ENCODE measurements at places on chromosomes 1 and 21.

GRCh38 chr1:226987623-226988333, 47.7 kb downstream of the COQ8A start:
- DNase-seq = no peak

- no peak for DNase-seq
Measured at GRCh38 chr1:244221991-244222390, 170.9 kb downstream of the ZBTB18 start.

DNA sequence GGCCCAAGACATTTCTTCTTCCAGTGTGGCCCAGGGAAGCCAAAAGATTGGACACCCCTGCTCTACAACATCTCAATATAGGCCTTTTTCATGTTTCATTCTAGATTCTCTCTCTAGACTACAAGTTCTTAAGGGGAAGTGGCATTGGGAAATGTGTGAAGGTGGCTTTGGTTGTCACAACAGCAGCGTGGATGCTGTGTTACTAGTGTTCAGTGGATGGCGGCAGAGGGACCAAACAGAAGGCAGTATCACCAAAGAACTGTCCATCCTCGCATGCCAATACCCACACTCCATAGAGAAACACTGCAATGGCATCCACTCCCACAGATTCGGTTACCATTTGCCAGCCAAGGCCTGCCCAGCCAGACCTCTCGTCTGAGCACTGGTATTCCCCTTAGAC, 24.3 kb upstream of the IFNAR2 start:
- DNase-seq = no peak

GRCh38 chr1:218547957-218548730, 203.0 kb downstream of the TGFB2 start:
- DNase-seq = no peak

DNA sequence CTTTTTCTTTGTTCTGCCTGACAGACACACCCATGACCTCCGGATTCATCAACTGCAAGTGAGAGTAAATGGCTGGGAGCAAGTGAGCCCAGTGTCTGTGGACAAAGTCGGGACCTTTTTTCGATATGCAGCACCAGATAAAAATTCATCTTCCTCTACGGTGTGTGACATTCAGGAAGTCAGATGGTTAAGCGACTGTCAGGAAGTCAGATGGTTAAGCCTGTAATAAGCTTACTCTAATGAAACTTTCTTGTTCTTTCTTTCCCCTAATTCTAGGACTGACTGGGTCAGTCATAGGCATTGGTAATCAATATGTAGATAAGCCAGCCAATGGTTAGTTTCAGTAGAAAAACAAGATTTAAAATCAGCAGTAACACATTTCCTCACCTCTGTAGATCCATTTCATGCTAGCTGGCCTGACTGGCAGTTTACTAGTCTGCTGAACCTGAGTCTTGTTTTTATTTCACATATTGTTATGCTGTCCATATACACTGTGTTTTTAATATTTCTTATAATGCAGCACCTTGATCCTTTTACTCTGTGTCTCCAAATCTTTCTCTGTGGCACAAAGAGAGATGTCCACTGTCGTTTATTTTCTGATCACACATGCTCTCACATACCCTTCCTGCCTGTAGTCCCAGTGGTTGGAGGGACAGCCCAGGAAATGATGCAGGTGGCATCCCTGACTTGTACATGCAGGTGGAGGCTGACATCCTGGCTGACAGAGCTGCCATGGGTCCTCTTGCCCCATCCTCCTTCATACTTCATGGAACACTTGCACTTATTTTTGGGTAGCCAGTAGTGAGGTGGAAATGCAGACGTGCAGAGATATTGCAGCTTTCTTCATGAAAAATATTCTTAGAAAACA, 115.8 kb downstream of the VPS13D start:
- DNase-seq = no peak

- no peak for DNase-seq
Measured at GRCh38 chr1:224014330-224014649, 99.6 kb upstream of the FBXO28 start.

DNA sequence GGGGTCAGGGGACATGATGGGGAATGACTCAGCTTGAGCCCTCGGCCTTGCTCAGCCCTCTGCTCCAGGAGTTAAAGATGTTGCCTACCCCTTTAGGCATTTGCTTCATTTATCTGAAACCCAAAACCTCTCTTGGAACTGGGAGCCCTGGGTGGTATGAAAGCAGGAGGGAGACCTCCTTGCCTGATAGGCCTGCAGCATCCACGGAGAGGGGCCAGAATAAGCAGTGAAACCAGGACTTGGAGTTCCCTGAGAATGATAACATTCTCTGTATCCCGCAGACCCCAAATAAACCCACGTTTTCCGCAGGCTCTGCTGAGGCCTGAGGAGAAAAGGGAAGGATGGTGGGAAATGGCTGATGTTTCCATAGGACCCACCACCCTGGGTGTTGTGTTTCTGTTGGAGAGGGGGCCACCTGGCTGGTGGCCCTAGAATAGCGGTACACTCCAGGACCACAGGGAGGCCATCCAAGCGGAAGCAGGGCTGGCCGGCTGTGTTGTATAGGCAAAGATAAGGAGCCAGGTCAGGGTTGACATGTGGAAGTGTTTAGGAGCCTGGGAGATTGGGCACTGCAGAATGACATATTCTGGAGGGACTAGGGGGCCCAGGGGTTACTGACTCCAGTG, 77.4 kb downstream of the FOXD2 start:
- DNase-seq = no peak

DNA sequence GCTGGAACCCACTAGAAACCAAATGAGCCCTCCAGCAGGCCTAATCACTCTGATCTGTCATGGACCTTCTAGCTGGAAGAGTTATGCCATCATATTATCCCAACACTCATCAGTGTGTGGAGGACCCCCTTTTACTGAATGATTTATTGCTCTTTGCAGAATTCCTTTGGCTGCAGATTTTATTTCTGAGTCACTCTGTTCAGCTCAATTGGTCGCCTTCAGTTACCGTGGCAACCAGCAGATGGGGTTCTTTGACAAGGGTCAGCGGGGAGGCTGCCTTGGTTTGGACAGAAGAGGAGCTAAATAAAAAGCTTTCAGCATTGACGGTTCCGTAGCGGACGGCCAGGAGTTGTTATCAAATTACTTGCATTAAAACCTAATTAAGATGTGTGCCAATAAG, 220.1 kb downstream of the SDCCAG8 start:
- peak; percentile 74 for DNase-seq

DNA sequence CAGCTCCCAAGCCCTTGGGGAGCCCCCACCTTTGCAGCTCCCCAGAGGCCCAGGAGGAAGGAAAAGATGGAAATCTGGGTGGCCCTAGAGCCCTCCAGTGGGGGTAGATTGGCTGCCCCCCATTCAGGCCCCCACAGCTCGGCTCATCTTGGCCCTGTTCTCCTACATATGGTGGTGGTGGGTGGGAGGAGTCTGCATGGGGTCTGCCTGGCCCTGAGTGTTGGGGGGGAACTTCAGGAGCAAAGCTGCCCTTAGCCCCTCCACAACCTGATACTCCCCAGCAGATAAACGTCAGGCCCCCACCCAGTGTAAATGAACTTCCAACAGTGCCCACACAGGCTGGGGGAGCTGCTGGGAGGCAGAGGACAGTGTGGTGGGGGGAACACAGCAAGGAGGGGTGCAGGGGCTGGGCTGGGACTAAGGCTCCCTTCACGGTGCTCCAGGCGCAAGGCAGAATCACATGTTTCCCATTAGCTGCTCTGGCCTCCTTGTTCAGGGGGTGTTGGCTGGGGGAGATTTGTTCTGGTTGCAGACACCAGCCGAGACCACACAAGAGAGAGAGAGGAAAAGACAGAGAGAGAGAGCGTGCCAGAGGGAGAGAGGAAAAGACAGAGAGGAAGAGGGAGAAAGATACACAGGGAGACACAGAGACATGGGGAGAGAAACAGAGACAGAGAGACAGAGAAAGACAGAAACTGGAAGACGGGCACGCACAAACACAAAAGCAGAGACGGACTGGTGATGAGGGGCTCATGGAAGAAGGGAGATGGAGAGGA, 42.6 kb downstream of the AHDC1 start:
- no peak for DNase-seq

GRCh38 chr1:217089361-217090014, 366.3 kb upstream of the ESRRG start:
- peak; percentile 60 for DNase-seq

DNA sequence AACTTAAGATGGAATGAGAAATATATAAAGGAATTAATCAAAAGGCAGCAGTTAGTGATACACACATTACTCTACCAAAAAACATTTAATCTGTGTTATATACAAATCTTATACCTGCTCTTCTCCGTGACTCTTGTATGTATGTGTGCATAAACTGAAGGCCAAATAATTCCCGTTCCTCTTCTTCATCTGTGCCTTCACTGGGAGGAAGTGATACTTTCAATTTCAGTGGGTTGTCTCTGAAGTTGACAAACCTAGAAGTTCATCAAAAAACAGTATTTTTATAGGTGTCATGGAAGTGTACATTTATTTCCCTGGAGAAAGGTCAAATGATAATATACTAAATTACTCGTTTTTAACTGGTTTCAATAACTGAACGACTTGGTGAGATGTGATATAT, 19.3 kb downstream of the TRMT13 start:
- DNase-seq = no peak

- DNase-seq = no peak
Measured at GRCh38 chr1:171265686-171266085, 17.4 kb downstream of the FMO1 start.

DNA sequence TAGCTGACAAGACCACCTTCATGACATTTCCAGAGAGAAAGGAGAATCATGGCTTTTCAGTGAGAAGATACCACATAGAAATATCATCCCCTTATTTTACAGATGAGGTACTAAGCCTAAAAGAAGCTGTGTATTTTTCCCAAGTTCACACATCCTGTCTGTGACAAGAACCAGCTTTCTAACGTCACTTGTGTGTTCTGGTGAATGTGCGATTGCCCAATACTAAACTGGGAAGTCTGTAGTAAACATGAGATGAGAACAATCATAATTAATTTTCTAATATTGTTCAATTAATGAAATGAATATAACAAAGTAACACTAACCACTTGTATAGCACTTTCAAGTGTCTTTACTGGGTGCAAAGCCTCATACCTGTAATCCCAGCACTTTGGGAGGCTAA, 46.0 kb downstream of the PTGER3 start:
- no peak for DNase-seq

- no peak for DNase-seq
Measured at GRCh38 chr1:54857746-54858561, 29.0 kb downstream of the DHCR24 start.

DNA sequence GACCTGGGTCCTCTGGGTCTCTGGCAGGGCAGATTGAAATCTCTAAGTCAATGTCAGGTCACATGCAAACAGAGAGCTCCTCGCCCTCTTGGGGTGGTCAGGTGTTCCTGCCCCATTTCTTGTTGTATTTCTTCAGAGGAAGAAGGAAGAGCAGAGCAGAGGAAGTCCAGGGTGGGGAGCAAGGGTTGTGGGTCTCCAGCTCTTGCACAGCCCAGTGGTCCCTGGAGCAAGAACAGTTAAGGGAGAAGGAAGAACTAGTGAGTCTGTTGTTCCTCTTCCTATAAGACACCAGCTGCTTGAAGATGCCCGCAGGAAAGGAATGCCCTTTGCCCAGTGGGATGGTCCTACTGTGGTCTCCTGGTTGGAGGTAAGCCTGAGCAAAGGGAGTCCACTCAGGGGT, 26.3 kb downstream of the MYOG start:
- DNase-seq = no peak

GRCh38 chr21:33212159-33212851, 17.4 kb upstream of the IFNAR2 start:
- no peak for DNase-seq

DNA sequence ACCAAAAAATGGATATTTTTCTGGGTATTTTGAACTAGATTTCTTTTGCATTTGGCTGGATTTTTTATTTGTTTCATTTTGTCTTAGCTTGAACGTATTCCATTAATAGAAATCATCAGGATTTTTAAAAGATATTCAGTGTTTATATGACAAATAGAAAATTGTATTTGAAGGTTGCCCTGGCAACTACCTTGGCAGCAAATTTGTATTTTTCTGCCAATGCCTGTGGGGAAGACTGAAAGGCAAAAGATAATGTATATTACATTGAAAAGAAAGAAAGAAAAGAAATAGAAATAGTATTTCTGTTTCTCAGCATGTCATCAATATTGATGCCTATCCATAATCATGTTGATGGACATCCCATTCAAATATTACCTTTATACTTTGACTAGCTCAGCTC, 16.8 kb downstream of the VCAM1 start:
- no peak for DNase-seq

GRCh38 chr1:3349968-3350299, 104.5 kb upstream of the ARHGEF16 start:
- no peak for DNase-seq

DNA sequence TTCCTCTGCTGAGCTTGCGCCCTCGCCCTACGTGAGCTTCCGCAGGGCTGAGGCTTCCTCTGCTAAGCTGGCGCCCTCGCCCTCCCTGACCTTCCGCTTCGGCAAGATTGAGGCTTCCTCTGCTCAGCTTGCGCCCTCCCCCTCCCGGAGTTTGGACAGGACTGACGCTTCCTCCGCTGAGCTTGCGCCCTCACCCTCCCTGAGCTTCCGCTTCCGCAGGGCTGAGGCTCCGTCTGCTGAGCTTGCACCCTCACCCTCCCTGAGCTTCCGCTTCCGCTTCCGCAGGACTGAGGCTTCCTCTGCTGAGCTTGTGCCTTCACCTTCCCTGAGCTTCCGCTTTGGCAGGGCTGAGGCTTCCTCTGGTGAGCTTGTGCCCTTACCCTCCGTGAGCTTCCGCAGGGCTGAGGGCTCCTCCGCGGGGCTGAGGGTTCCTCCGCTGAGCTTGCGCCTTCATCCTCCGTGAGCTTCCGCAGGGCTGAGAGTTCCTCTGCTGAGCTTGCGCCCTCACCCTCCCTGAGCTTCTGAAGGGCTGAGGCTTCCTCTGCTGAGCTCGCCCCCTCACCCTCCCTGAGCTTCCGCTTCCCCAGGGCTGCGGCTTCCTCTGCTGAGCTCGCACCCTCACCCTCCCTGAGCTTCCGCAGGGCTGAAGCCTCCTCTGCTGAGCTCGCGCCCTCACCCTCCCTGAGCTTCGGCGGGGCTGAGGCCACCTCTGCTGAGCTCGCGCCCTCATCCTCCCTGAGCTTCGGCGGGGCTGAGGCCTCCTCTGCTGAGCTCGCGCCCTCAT, 753.6 kb upstream of the TPTE start:
- DNase-seq = no peak

- no peak for DNase-seq
Measured at GRCh38 chr1:239098400-239099037, 287.8 kb upstream of the CHRM3 start.

Data from dorsolateral prefrontal cortex (tissue), 122 donors.